ENCODE measurements at places on chromosomes 7 and 10.

GRCh38 chr10:128526791-128527375 lies 400.7 kb upstream of the MKI67 start:
- no peak for DNase-seq

GRCh38 chr7:1301054-1301881 lies 68.6 kb downstream of the UNCX start:
- DNase-seq, result no peak

GRCh38 chr7:80098795-80099194 lies 35.8 kb upstream of the GNAI1 start:
- no peak for DNase-seq

DNA sequence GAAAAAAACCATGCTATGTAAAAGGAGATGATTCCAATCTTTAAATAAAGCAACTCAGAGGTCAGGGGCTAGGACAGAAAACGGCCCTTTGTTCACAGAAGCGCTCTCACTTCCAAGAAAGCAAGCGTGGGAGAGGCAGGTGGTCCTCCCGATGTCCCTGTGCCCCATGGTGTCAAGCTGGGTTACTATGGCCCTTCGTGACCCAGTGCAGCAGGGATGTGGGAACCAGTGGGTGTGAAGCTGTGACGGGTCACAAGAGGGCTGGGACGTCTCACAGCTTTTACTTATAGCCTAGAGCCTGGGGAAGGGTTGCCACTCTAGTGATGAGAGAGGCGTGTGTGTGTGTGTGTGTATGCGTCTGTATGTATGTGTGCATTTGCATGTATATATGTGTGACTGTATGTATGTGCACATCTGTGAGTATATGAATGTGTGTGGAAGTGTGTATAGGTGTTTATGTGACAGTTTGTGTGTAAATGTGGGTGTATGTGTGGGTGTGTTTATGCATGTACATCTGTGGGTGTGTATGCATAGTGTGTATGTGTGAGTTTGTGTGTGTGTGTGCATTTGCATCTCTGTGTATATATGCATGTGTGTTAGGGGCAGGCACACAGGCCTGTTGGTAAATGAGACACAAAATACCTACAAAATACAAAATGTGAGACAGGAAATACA lies 25.2 kb downstream of the HTRA1 start:
- DNase-seq, result no peak

GRCh38 chr10:97175586-97175985 lies 10.2 kb downstream of the SLIT1 start:
- no peak for DNase-seq

DNA sequence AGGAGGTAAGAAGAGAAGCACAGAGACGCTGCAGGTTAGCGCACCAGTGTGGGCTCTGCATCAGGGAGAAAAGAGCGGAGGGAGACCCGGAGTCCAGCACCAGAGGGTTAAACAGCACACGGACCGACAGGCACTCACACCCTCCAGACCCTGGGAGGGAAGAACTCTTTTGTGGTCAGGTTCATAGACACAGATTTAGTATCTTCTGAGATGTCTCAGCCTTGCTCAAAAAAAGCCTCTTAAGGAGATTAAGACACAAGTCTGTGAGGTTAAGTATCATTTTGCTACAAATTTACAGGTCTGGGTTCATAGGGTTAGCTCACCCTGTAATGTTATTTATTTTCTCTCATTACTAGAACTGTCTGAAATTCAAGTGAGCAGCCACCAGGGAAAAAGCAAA lies 16.8 kb upstream of the NDST2 start:
- no peak for DNase-seq

- DNase-seq, result no peak
Measured at GRCh38 chr10:114634609-114634979, 23.5 kb downstream of the ABLIM1 start.

DNA sequence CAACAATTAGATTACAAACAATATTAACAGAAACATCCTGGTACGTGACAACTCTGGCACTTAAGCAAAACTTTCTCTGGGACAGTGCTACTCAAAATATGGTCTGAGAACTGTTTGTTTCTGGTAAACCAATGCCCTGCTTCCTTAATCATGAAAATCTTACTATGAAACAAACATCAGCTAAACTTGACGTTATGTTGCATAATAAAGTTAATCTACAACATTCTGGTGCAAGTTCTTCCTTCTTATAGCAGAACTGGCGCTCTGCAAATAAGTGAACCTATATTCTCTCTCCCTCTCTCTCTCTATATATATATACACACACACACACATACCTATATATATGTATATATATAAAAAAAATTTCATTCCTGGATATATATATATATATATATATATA lies 7.8 kb downstream of the C7orf33 start:
- no peak for DNase-seq

Data from activated naive CD8-positive, alpha-beta T cell treated with anti-CD3 and anti-CD28 coated beads, Interleukin-2, amount 50 U/mL, for 16 hours (primary cell).